ENCODE measurements at places on chromosomes 1 and 21.

DNA sequence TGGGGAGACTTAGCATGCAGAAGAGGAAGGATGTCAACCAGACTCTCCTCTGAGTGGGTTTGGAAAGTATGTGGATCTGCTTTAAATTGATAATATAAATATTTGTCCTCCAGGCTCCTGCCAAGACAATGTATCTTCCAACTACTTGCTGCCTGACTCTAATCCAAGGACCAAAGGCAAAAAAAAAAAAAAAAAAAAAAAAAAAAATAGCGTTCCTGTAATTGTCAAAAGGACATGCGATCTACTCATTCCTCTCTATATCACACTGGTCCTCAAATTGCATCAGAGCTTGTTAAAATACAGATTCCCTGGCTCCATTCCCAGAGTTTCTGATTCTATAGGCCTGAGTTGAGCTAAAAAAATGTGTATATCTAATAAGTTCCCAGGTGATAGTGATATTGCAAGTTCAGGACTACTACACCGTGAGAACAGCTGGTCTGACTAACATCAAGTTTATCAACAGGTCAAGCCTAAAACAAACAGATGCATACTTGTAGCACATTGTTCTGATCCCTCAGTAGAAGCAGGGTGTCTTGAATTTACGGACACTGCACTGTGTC lies 141.3 kb downstream of the TNR start:
- DNase-seq: no peak

DNA sequence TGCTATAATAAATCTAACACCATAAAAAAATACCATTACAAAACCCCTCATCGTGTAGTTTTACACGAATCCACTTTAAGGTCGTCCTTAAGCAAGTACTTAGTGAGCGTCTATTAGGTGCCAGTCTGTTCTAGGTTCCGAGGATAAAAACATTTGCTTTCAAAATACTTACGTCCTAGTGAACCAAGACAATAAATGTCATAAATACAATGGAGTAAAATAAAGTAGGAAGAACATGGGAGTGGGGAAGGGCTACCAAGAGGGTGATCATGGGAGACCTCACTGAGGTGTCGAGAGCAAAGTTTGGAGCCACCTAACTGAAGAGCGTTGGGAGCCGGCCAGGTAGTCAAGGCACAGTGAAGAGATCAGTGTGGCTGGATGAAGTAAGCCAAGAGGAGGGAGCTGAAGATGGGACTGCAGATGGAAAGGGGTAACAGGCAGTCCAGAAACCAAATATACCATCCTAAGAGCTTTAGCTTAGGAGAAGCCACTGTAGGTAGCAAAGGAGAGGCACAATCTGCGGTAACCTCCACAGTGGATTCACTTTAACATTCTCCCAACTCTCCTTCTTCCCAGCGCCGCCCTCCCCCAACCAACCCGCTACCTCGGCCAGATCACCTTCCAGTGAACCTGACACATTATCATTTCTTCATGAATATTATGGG lies 684 bp downstream of the LTN1 start:
- DNase-seq: no peak

GRCh38 chr1:53585129-53585528 lies 125.9 kb downstream of the DMRTB1 start:
- DNase-seq: no peak

DNA sequence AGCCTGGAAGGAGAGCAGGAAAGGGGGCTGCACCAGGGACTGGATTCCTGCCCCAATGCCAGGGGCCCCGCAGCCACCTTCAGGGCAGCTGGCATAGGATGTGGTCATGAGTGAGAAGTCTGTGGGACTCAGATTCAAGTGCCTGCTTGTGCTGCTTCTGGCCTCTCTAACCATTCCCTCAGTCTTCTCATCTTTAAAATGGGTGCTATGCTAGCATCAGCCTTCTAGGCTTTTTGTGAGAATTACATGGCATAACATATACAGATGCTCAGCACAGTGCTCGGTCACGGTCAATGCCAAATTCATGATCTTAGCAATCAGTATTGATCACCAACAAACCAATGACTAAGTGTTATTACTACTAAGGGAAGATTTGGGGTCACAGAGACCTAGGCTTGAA lies 23.5 kb downstream of the TRIM62 start:
- DNase-seq: no peak

DNA sequence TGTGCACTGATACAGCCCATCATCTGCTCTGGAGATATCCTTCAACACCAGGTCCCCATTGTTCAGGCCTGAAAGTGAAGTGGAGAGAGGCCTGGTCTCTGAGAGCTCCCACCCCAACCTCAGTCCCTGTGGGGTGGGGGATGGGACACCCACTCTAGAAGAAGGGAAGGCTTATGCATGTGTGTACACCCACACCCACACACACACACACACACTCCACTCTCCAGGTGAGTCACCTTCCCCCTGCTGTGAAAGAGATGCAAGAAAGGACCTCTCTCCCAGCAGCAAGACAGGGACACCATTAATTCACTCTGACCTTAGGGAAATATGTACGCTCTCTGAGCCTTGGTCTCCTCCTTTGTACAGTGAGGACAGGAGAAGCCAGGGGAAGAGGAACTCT lies 5.9 kb downstream of the VSIG8 start:
- DNase-seq: no peak

- DNase-seq: no peak
Measured at GRCh38 chr1:77762072-77762476, 2.4 kb upstream of the USP33 start.

DNA sequence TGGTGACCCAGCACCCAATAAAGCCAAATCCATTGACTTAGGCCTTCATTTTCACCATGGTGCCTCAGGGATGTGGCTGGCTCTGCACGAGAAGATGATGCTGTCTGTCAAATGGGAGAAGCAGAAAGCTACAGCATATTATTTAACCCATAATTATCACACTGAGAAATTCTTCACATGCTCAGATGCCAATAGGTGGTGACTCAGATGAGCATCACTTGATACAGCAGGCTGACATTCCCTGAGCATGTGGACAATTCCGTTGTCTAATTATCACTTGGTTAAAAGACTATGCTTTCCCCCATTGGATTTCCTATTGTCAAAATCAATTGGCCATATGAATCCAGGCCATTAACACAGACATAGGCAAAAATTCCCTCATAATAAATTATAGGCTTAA lies 44.0 kb upstream of the HSD3B1 start:
- DNase-seq: no peak

- peak; percentile 4 for DNase-seq
Measured at GRCh38 chr1:91402023-91402422, 2.6 kb downstream of the HFM1 start.

- DNase-seq: no peak
Measured at GRCh38 chr1:230170153-230170547, 103.1 kb downstream of the GALNT2 start.
